Pancreas (tissue), 10 donors: ENCODE measurements at places on chromosomes 16 and 17. TPM values are rescaled to one million over a fixed set of nuclear protein-coding genes. Genes with fewer than 3 reads are reported as not detected.

DNA sequence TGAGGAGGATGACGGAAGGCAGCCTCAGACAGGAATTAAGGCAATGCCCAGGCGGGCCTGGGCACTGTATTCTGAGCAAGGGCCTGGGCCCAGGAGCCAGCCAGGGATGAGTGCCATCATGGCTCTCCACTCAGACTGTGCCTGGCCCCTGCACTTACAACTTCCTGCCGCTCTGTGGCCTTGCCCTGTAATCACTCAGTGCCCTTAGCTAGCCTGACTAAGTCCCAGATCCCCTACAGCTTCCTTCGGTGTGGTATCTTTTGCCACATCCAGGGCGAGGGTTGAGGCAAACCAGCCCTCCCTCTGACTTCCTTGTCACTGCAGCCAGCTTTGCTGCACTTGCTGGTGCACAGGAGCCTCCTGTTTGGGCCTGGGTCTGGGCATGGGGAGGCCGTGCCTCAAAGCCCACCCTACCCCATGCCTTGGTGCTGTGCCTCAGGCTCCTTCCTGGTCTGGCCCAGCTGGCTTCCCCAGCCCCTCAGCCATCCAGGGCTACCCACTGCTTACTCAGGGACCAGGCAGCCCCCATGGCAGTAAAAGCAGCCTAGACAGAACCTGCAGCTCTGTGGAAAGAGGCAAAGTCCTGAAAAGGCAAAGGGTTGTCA is 9.3 kb downstream of the SLC46A1 start:
- no peak overlapping the region for H3K27ac ChIP-seq
- no peaks in the 10 kb centered on the region for H3K27me3 ChIP-seq
- H3K36me3 ChIP-seq, result peaks cover 22% of the 10 kb centered on the region
- no peaks in the 10 kb centered on the region for H3K4me1 ChIP-seq

DNA sequence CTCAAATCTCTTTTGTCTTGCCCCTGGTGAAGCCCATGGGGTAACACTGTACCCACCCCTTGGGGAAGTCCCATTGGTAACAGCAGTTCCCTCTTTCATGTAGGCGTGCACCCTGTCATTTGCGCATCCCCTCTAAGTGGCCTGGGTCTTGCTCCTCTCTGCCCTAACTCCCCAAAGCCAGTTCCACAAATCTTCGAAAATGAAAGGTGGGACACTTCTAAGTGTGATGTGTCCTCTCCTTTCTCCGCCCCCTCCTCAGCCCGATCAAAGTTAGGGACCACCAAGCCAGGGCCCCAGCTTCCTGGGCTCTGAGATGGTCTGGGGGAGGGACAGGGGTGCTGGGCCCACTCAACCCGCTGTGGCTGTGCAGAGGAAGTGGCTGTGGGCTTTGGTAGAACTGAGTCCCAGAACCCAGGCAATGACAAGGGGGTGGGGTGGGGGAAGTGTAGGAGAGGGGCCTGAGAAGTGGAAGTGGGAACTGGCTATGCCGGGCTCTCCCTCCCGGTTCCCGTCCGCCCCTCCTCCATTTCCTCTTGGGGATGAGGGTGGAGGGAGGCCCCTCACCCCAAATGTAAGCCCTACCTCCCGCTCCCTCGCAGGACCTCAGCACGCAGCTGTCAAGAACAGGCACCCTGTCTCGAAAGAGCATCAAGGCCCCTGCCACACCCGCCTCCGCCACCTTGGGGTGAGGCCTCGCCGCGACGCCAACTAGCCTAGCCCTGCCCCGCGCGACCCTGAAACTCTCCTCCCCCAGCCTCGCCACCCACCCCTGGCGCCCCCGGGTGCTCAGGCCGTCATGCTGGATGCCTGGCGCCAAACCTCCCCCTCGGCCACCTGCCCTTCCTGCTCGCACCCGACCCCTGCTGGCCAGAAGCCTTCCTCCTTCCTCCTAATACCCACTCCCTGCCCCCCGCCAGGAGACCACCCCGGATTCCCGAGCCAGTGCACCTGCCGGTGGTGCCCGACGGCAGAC is 8.7 kb downstream of the ABI3 start:
- DNase-seq, result no peak
- H3K27ac ChIP-seq, result no peak overlapping the region
- no peak overlapping the region for H3K4me3 ChIP-seq
- H3K27me3 ChIP-seq, result no peaks in the 10 kb centered on the region
- peaks cover 6% of the 10 kb centered on the region for H3K4me1 ChIP-seq
- H3K36me3 ChIP-seq, result no peaks in the 10 kb centered on the region

DNA sequence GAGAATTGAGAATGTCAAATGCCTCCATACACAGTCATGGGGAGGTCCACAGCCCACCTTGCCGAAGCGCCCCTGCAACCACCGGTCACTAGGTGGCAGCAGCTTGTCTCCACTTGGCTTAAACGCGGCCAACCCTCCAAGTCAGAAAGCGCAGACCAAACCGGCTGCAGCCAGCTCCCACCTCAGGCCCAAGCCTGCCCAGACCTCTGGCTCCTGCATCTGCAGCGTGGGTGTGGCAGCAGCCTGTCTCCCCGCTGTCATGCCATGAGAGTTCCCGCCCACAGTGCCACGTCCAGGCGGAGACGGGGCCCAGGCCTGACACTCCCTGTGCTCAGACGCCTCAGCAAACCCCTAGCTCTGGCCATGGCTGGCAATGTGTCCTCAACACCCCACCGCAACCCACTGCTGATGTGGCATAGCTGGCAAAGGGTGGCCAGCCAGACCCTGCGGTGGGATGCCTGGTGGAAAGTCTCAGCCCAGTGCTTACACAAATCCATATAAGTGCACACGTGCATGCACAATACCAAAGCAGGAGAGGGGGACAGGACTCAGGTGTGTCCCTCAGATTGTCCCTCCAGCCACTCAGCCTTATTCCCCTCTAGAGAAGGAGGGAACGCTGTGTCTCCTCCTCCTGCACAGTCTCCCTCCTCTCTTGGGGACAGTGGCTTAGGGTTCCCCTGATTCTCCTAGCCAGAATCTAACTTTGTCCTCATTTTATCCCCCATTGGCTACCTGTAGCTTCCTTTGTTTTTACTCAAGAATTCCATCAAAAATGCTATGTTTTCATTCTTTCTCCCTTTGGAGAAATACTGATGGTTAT is 10.9 kb downstream of the COPZ2 start:
- H3K27ac ChIP-seq, result no peak overlapping the region
- peak; percentile 82 for DNase-seq
- H3K27me3 ChIP-seq, result no peaks in the 10 kb centered on the region

DNA sequence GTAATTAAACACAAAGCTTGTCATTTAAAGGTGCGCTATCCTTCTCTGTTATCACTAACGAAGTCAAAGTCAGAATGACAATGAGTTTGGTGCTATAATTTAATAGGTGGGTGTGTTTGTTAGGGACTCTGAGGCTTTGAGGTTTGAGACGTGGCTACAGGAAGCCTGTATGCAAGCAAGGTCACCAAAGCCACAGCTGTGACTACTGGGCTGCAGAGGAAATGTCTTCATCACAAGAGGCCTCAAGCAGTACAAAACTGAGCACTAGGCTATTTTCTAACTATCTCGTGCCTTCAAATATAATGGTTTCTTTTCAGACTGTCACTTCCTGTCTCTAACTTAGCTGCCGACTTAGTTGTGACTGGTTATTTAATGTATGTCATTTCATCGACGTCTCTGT is 141.2 kb downstream of the AATF start:
- no peak overlapping the region for H3K4me3 ChIP-seq
- H3K36me3 ChIP-seq, result no peaks in the 10 kb centered on the region
- H3K27ac ChIP-seq, result no peak overlapping the region

GRCh38 chr16:25633549-25633948 is 58.2 kb upstream of the HS3ST4 start:
- H3K27me3 ChIP-seq, result peaks cover 6% of the 10 kb centered on the region
- DNase-seq, result no peak
- no peak overlapping the region for H3K4me3 ChIP-seq
- H3K27ac ChIP-seq, result no peak overlapping the region
- H3K36me3 ChIP-seq, result no peaks in the 10 kb centered on the region

DNA sequence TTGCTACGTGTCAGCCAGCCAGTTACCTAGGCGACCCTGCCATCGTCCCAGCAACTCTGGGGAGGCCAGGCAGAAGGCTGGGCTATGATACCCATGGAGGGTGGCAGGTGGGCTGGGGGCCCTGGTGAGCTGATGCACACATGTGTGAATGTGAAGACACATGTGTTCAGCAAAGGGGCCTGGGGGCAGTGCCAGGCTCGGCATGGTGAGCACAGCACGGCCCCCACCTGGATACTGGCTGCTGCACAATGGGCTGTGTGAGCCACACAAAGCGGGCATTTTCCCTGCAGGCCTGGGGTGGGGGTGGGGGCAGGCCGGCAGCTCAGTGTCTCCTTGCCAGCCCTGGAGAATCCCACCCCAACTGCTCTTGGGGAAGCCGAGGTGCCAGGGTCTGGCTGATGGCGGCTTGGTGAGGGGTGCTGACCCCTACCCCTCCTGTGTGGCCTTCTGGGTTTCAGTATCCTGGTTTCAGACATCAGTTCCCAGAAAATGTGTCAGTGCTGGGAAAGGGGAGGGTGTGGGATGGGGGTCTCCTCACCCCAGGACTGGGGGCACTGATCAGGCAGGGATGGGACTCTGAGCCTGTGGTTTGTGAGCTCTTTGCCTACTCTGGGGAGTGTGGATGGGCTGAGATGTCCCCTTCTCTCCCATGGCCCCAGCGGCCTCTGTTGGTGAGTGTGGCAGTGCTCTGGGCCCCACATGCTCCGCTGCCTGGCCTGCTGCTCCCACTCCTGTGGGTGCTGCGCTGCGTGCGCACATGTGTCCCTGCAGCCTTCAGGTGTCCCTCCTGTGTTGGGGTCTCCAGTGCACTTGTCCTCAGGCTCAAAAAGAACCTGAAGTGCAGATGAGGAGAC is 5.1 kb downstream of the LLGL1 start:
- DNase-seq, result peak; percentile 50
- no peak overlapping the region for H3K27ac ChIP-seq
- no peaks in the 10 kb centered on the region for H3K36me3 ChIP-seq

DNA sequence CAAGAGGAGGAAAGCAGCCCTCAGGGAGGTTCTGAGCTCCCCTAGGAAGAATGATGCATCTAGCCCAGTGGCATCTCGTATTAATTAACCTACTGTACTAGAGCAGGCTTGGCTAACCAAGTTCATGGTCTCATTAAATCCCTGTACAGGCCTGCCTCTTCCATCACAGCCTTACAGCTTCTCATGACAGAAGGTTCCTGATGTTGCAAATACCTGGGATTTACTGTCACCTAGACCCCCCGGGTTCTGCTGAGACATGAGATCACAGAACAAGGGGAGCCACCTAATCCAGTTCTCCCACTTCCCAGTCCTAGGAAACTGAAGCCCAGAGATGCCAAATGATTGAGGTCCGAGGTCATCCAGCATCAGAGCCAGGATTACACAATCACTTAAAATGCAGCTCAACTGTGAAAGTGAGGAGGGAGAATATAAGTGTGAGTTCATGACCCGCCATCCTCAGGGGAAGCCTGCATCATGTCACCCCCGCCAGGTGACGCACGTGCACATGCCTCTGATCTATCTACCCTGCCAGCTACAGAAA is 23.9 kb downstream of the ACLY start:
- peaks cover 11% of the 10 kb centered on the region for H3K36me3 ChIP-seq
- no peak for DNase-seq
- H3K27ac ChIP-seq, result peak overlapping the region; percentile 26
- H3K4me1 ChIP-seq, result peaks cover 13% of the 10 kb centered on the region
- H3K27me3 ChIP-seq, result no peaks in the 10 kb centered on the region

FBXW10 gene
- not detected for total RNA-seq
